T47D (cell line): ENCODE measurements at places on chromosomes 12 and 14.

DNA sequence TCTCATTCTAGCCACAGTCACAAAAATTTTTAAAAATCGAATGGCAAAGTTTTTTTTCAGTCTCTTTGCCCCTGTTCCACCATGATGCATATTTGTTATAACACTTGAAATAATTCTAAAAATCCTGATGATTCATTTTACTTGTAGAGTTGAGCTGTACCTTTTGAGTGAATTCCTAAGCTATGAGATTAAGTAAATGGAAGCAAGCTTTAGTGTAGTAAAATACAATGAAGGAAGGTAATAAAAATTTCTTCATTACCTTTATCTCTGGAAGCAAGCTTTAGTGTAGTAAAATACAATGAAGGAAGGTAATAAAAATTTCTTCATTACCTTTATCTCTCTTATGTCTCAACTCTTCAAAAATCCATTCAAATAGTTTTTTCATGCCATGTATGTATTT, 46.1 kb downstream of the TMTC3 start:
- DNase-seq, result no peak

DNA sequence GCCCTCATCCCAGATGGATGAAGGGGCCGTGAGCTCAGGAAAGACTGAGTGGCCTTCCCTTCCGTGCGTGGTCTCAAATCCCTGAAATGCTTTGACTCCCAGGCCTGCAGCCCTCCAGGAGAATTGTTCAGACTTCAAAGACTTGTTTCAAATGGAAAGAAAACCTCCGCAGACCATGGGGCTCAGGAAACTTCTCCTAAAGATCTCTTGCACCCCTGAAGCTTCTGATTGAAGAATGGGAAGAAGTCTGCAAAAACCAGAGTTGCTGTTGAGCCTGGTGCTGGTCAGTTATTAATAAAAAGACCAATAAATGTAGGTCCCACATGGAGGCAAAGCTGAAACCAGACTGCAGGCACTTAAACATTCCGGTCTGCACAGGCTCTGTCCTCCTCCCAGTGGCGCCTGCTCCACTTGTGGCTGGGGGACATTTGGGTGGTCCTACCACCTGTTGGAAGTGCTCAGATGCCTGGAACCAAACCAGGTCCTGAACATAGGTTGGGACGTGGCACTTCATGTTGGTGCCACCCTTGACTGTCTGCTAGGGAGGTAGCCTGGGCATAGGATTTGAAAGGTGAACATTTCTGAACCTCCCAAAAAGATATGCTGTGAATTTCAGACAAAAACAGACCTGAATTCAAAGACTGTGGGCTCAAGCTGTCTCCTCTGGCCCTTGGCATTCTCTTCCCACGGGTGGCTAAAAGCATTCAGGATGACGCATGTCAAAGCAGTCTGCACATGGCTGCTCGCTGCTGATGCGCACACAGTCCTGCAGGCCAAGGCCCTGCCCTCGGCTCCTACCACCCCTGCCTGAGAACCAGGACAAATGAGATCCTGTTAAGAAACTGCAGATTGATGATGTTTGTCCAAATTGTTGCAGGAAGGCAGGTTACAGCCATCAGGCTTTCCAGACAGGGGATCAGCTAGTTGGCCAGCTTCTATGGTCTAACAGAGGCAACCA, 36.2 kb upstream of the MEG3 start:
- no peak for DNase-seq

GRCh38 chr12:7719946-7720730, 8.9 kb downstream of the DPPA3 start:
- no peak for DNase-seq

- DNase-seq, result no peak
These were observed 100.4 kb upstream of the PMCH start for GRCh38 chr12:102298022-102298421.

GRCh38 chr12:111335811-111336210, 33.1 kb downstream of the PHETA1 start:
- DNase-seq, result no peak

- DNase-seq, result no peak
These were observed 94.2 kb downstream of the LLPH start for GRCh38 chr12:66036317-66036716.

- DNase-seq, result no peak
These were observed 94.3 kb downstream of the RFLNA start for GRCh38 chr12:124389138-124389724.

DNA sequence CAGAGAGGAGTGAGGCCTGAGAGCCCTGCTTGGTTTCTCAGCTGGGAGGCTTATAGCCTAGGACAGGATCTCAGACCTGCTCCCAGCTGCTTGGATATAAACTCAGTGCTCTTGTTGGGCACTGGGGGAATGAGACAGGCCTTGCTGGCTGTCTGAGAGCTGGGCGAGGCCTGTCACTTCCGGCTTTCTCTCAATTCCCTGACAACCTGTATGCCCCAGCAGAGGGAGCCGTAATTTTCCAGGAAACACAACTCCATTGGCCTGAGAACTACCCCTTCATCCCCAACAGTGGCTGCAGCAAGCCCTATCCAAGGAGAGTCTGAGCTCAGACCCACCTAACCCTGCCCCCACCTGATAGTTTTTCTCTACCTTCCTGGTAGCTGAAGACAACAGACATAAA, 258.3 kb upstream of the STXBP6 start:
- DNase-seq, result no peak
